ENCODE measurements at places on chromosomes 6 and 20.

DNA sequence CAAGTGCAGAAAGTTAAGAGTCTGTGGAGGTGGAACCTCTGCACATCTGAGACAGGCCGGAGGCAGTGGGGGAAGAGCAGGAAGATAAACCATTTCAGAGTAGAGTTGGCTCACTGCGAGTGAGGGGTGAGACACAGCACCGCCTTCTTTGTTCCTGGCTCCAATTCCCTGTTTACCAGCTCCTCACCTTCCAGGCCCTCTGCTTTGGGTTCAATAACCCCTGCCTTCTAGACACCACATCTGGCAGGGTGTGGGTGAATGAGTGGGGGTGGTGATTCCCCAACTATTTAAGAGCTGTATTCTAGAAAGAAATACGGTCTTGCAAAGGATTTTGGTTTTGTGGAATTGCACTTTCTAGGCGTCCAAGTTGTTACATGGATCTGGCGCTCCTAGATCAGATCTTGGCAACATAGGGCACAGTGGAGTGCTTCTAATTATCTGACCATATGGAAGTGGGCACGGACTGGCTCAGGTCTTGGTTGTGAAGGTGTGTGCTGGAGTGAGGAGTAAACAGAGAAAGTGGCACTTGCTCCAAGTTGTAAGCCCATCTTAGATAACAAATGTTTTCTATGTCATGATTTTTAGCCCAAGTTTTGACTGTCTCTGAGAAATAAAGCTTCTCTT lies 141.6 kb upstream of the NRN1 start:
- no peak for DNase-seq

DNA sequence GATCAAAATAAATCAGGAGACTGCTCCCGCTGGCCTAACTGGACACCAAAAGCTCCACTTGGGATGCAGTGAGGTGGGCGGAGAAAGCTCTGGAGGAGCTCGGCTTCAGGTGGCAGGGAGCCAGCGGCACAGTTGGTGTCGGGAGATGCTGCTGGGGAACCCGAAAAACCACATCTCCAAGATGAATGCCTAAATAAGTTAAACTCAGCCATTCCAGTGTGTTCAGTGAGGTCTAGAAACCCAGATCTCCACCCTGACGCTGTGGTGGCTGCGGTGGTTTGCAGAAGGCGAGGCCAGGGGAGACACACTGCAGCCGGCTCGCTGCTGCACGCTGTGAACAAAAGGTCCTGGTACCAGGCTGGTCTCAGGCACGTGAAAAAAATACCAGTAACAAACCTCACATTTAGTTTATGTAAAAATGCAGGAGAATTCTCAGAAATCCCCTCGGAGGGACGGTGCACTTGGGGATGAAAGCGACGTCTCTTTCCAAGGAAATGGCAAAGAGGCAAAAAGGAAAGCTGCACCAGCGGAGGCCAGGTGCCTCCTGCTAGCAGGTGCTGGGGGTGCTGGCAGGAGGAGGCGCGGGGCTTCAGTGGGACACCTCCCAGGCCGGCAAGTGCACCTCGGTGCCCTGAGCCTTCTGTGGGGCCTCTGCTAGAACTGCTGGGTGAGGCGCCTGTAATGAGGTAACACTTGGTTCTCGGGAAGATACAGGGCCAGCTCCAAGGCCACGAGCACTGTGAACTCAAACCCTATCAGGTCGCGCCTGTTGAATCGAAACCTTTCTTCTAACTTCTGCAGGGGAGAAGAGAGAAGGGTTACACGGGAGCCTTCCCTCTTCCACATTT lies 3.6 kb downstream of the RPS21 start:
- DNase-seq = no peak

GRCh38 chr6:119043783-119044182 lies 34.7 kb downstream of the FAM184A start:
- DNase-seq = no peak

DNA sequence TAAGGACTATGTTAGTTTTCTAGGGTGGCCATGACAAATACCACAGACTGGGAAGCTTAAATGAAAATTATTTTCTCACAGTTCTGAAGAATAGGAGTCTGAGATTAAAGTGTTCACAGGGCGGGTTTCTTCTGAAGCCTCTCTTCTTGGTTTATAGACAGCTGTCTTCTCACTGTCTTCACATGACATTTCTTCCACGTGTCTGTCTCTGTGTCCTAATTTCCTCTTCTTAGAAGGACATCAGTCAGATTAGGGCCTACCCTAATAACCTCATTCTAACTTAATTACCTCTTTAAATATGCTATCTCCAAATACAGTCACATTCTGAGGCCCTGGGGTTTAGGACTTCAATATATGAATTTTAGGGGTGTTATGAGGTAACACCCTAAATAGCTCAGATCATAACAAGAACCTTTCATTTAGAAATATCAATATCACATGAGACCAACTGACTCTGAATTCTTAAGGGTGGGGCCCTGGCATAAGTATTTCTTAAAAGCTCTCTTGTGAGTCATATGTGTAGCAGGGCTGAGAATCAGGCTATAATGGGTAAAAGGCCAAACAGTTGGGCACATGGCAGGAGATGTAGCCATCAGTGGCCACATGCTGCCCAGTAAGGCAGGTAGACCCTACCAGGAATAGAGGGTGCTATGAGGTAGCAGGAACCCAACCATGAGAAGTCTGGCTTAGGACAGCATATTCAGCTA lies 62.0 kb upstream of the TENT5A start:
- no peak for DNase-seq

GRCh38 chr6:42049948-42050296 lies 402 bp upstream of the TAF8 start:
- no peak for DNase-seq

DNA sequence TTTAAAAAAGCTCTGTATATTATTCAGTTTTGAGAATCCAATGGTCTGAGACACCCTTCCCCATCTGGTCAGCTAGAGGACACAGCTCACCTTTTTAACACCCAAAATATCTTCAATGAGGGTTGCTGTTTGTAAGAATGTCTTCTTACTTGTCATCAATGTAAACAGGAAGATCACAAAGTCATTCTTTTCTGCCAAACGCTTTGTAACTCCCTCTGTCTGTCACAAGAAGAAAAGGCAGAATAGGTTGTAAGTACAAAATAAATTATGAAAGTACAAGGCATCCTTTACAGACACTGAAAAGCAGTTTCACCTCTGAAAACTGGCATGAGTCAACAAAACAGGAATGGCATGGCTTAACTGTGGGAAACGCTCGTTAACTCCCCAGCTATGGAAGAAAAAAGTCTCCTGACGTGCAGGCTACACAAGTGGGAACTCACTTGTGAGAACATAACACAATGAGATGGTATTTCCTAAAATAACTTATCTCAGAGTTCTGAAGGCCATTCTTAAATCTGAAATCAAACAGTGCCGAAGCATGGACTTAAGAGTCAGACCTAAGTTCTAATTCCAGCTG lies 42.7 kb downstream of the TRPC4AP start:
- no peak for DNase-seq

DNA sequence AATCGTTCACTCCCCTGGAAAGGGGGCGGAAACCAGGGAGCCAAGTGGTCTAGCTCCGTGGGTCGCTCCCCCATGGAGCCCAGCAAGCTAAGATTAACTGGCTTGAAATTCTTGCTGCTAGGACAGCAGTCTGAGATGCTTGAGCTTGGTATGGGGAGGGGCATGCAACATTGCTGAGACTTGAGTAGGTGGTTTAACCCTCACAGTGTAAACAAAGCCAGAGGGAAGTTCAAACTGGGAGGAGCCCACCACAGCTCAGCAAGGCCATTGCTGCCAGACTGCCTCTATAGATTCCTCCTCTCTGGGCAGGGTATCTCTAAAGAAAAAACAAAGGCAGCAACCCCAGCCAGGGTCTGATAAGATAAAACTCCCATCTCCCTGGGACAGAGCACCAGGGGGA lies 43.2 kb downstream of the COL21A1 start:
- DNase-seq = no peak

DNA sequence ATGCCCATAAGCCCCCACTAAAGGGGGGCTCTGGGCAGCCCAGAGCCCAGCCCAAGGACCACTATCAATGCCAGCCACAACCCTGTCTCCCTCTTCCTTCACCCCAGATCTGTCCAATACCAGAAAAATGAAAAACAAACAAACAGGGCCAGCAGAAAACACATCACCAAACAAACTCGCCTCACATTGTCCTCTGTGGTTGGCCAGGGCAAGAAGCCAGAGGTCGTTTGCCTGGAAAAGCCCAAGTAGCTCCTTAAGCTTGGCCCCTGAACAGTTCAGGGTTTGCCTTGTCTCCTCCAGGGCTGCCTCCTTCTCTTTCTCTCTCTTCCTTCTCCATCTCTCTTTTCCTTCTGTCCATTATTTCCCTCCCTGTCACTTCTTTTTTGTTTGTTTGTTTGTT lies 10.1 kb upstream of the SCUBE3 start:
- DNase-seq = no peak

- no peak for DNase-seq
These were observed 119.6 kb upstream of the RNF24 start for GRCh38 chr20:4134861-4135379.

DNA sequence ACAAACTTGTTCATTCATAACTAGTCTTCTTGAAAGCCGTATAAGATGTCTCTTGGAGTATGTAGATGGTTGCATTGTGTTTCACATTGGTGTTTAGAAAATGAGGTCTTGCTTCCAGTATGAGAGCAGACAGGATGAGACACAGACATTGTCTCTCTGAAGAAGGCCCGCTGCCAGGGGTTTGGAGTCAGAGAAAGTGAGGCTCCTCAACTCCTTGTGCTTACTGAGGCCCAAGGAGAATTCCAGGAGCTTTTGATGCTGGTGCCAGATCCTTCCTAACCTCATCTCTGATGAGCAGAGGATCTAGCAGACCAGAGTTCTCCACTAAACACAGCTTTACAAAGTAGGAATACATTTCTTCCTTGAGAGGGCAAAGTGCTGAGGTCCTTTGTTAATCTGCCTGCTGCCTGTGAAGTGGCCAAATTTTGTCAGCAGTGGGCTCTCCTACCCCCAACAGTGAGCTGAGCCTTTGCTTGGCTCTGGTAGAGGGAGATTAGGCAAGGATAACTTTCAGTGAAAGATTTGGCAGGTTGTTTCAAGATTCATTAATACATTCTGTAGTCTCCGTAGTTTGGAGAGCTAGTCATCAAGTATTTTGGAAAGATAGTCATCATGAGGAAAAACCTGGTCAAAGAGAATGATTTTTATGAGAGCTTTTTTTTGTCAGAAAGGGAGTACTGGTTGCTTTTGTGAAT lies 9.7 kb downstream of the MAPRE1 start:
- DNase-seq = no peak

- DNase-seq = no peak
These were observed 303.9 kb upstream of the MAP3K7 start for GRCh38 chr6:90890683-90891330.

DNA sequence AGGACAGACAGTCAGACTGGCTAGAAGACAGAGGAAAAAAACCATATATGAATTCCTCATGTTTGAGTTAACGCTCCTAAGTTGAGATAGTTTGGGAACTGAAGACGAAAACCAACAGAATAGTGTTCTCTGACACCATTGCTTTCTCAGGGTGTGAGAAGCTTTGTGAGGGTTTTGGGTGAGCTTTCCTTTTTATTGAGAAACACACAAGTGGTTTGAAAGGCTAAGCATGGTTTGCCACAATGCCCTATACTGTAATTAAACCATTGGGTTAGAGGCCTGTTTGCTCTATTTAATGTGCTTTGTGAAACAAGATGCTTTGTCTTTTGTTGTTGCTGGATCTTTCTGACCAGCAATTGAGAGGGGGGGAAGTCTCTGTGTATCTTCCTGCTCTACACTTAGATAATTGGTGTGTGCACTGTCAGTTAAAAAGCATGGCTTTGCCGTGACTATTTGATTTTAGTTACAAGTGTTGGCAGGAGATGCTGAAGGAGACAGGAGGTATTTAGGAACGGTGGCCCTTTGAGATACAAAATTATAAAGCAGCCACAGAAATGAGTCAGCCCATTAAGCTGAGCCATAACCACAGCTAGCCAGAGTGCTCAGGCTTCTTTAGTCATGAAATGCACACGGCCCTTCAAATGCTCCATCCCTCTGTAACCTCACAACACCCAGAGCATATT lies 273.0 kb upstream of the PREP start:
- no peak for DNase-seq

DNA sequence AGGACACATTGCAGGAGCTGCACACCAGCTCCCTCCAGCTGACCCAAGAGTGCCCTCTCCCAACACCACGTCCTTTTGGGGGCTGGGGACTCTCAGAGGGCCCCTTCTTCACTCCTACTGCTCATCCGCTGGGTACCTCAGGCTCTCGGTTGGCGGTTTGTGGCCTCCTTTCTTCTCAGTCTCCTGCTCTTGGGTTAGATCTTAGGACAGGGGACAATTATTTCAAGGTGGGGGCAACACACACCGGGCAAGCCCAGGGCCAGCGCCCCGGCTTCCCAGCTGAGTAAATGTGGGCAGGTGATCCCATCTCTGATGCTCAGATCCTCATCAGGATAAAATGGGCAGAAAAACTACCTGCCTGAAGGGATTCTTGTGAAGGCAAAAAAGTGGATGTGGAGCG lies 1.1 kb downstream of the TCF15 start:
- DNase-seq = no peak

DNA sequence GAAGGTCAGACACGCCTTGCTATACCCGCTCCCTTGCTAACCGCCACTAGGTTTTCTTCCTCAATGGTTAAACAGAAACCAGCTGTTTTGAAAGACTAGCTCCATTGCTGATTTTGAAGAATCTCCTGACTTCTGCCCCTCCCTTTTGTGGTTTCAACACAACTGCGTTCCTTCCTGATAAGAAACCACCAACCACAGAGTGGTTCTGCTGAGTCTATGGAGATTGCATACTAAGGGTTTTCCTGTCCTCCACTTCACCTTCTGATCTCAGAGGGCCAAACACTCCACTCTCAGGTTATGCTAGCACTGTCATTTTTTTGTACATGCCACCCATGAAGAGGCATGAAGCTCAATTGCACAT lies 207.9 kb downstream of the MYLK4 start:
- DNase-seq = no peak

DNA sequence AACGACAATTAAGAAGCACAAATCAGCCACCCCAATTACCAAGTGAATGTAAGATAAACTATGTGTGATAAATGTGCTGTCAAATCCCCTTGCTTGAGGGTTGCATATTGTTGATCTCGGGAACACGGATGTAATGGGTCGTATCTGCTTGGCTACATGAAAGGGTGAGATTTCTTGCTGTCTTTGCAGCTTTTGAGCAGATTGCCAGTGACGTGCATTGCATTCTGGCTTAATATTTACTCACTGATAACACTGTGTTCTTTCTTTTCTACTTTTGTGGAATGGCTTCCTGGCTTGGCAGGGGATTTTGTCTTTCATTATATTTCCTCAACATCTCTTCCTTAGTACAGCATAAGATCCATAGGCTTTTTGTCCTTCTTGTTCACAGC lies 10.5 kb upstream of the FAM210B start:
- no peak for DNase-seq

- DNase-seq = no peak
These were observed 65.0 kb downstream of the RNF217 start for GRCh38 chr6:125027287-125027686.

- DNase-seq = no peak
These were observed 301.6 kb downstream of the LRFN2 start for GRCh38 chr6:40285535-40285934.
